ENCODE measurements at places on chromosomes 1 and 21.

DNA sequence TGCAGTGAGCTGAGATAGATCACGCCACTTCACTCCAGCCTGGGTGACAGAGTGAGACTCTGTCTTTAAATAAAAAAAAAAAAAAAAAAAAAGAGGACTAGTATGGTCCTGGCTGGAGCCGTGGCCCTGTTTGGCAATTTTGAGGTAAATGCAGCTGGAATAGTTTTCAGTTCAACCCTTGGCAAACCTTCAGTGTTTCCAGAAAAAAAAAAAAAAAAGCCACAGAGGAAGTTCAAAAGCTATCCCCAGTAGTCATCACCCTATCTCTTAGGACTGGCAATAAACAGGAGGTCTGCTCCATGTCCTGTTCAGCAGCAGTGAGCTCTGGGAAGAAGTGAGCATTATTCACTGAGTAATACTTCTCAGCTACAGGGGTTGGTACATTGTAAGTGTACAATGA, 56.8 kb upstream of the ERRFI1 start:
- DNase-seq: peak; percentile 83

DNA sequence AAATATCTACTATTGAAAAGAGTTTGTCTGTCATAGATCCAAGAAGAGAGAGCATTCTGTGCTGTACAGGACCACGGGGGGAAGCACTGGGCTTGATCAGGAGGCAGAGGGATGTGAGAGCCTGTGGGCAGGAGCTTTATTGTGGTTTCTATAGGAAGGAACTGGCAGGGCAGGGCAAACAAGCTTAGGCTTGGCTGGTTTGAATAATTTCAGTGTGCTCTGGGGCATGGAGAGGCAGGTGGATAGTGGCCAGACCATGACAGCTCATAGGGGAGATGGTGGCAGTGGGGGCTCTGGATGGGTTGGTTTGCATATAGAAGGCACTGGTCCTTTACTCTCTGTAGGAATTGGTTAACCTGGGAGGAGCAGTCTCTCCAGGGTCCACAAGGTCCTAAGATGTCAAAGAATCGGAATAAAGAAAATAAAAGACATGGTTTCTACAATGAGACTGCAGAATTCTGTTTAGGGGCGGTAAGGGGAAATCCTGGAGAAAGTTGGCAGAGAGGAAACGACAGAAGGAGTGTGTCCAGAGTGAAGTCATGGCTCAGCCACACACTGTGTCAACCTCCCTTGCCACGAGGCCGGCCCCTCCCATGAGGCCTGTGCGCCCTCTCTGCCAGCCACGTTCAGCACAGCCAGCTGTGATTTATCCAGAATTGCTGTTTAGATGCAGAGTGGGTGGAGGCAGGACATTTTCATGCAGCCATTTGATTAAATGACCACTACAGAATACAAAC, 81.7 kb upstream of the PGBD5 start:
- DNase-seq: no peak

GRCh38 chr1:32764826-32765569, 52.2 kb downstream of the YARS1 start:
- no peak for DNase-seq

GRCh38 chr1:183812686-183813569, 8.0 kb downstream of the RGL1 start:
- DNase-seq: peak; percentile 70

GRCh38 chr1:147837964-147838292, 64.7 kb upstream of the GJA8 start:
- DNase-seq: no peak

GRCh38 chr1:176177764-176178163, 29.3 kb downstream of the COP1 start:
- no peak for DNase-seq

GRCh38 chr1:223142795-223143536, at the start of gene TLR5:
Gene TLR5 (minus strand): TSS chr1:223143248. CDS start chr1:223113031, 30,217 bp downstream.
- peak; percentile 34 for DNase-seq

DNA sequence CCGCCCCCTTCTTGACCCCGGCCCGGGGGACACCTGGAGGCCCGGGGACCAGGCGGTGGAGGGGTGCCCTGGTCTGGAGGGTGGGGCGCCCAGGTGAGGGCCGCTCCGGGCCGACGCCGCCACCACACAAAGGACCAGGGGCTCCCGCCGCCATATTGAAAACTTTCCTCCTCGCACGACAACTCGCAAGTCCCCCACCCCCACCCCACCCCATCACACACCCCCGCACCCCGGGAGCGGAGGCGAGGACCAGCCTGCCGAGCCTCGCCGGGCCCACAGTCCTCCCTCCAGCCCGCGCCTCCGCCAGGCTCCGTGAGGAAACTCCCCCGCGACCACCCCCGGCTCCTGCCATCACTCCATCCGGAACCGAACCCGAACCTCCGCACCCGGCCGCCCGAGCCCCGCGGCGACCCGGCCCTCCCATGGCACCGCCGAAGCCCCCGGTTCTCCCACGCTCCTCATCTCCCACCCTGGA, 733 bp downstream of the KDM5B start:
- peak; percentile 53 for DNase-seq

DNA sequence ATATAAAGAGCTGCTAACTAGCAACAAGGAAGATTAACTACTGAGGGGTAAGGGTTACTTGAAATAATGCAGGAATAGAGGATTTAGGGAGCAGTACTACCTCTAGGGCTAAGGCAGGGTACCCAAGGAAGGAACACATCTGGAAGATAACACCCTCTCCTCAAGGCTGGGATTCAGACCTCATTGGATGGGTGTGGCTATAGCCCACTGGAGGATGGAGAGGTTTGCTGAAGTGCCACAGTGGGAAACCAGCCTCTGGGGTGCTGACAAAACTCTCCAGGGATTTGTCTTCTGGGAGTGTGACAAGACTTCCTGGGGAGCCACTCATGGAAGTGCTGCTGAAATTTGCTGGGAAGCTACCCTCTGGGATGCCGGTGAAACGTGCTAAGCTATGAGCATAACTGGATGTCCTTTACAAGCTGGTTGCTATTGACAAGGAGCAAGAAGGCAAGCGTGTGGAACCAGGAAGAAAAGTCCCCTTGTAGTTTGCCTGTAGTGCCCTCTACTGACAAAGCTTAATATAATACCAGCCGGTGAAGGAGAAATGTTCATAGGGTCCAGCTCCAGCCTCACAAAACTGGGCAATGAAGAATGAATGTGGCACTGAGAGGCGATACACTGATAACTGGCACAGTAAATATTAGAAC, 122.8 kb upstream of the USP24 start:
- peak; percentile 79 for DNase-seq

GRCh38 chr1:226990133-226990716, 50.1 kb downstream of the COQ8A start:
- DNase-seq: peak; percentile 68

All from iris pigment epithelial cell (primary cell).